ENCODE measurements at places on chromosomes 5 and 9. TPM values are rescaled to one million over a fixed set of nuclear protein-coding genes. Genes with fewer than 3 reads are reported as not detected.

DNA sequence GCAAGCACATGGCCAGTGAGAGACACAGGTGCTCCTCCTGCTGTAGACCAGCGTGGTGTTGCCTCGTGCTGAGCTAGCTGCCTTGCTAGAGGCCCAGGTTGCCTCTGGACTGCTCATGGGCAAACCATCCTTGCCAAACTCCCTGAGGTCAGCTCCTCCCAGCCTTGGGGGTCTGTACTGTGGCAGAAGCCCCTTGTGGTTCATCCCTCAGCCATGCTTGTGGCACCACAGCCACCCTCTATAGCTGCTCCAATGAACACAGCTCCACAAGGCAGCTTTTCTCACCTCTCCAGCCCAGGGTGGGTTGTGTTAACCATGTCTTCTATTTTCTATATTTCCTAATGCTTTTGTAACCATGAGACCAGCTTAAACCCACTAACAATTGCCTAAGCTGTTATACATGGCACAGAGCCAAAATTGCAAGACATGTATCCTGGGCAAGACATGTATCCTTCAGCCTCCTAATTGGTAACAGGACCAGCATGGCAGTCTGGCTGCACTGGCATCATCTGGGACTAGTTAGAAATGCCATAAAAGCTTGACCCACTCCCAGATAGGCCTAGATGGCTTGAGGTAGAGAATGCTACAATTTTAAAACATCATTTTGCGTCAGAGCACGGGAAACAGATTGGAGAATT, 183.1 kb upstream of the S1PR3 start:
- peak overlapping the region; percentile 72 for H3K27ac ChIP-seq
- H3K27me3 ChIP-seq = no peaks in the 10 kb centered on the region
- peak; percentile 69 for DNase-seq
- no peaks in the 10 kb centered on the region for H3K36me3 ChIP-seq
- H3K4me3 ChIP-seq = no peak overlapping the region
- H3K4me1 ChIP-seq = peaks cover 8% of the 10 kb centered on the region

Gene HACD4
- under 0.01 TPM for polyA plus RNA-seq

GRCh38 chr9:135478829-135479468, 633 bp upstream of the PPP1R26 start:
- H3K4me3 ChIP-seq = peak overlapping the region; percentile 57
- peak overlapping the region; percentile 74 for H3K27ac ChIP-seq
- DNase-seq = peak; percentile 80

DNA sequence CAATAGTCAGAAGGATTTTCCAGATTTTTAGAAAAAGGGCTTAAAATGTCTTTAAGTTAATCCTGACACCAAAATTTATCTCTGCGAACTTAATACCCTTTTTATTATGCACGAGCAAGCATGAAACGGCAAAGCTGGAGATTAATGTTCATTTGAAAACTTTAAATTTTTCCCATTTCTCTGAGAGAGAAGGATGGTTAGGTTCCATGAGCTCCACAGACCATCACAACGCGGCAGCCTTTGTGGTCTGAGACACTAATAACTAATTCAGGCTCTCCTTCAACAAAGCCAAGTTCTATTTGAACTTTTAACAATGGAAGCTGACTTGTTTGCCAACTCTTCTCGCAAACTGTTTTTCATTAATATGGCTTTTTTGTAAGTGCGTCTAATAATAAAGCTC, 94.7 kb downstream of the MYO10 start:
- H3K36me3 ChIP-seq = no peaks in the 10 kb centered on the region
- H3K4me3 ChIP-seq = no peak overlapping the region
- no peak for DNase-seq
- no peaks in the 10 kb centered on the region for H3K27me3 ChIP-seq
- H3K4me1 ChIP-seq = peaks cover 16% of the 10 kb centered on the region
- H3K27ac ChIP-seq = no peak overlapping the region

DNA sequence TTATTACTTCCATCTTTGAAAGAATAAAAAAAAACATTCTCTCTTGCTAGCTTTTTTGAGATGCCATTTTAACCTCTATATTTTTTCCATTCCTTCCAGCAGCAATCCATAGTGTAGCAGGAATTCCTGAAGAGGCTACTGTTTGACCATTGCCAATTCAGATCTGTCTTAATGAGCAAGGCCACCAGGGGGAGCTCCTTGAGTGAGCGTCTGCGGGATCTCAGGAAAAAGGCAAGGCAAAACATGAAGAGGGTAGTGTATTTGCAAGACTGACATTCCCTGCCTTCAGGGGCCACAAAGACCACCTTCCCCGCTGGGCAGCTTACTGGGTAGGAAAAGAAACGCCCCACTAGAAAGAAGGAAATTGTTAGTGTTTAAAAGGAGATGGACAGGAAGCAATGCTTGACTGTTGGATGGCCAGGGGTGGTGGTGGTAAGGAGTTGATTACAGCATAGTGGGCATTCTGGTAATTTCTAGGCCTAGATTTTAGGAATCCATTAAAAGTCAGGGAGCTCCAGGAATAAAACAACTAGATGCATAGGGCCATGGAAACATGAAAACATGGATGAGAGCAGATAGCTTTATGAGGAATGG, 206.6 kb upstream of the HAPLN1 start:
- peaks cover under 1% of the 10 kb centered on the region for H3K36me3 ChIP-seq
- no peak overlapping the region for H3K4me3 ChIP-seq

- no peaks in the 10 kb centered on the region for H3K36me3 ChIP-seq
- H3K27ac ChIP-seq = no peak overlapping the region
- no peaks in the 10 kb centered on the region for H3K4me1 ChIP-seq
- no peak for DNase-seq
- no peaks in the 10 kb centered on the region for H3K27me3 ChIP-seq
Measured at GRCh38 chr5:168055141-168055683, 236.2 kb upstream of the WWC1 start.

Gene CHMP5
- 88.3 TPM for polyA plus RNA-seq

DNA sequence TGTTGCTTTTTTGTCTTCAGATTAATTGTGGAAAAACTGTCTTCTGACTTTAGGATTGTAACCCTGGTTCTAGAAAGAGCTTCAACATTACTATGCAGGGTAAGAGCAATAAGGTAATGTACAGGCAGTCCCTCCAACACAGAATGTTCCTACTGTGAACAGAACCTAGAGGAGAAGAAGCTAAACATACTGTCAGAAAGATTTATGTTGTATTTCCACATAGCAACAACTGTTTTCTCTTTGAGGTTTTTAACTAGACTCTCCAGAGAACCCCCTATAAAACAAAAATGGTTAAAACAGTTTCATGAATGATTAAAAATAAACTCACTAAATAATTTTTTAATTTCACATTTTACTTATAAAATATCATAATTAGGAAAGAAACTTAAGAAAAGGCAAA, 64.3 kb upstream of the NAA35 start:
- no peak overlapping the region for H3K27ac ChIP-seq
- peaks cover 5% of the 10 kb centered on the region for H3K4me1 ChIP-seq
- H3K27me3 ChIP-seq = no peaks in the 10 kb centered on the region
- no peaks in the 10 kb centered on the region for H3K36me3 ChIP-seq
- no peak overlapping the region for H3K4me3 ChIP-seq
- DNase-seq = no peak

Gene PLGRKT
- polyA plus RNA-seq = 11.4 TPM

- no peak for DNase-seq
- no peaks in the 10 kb centered on the region for H3K36me3 ChIP-seq
- no peak overlapping the region for H3K27ac ChIP-seq
- H3K4me1 ChIP-seq = no peaks in the 10 kb centered on the region
Measured at GRCh38 chr5:36839489-36840476, 36.8 kb upstream of the NIPBL start.

Gene SV2C
- 0.05 TPM for polyA plus RNA-seq

DNA sequence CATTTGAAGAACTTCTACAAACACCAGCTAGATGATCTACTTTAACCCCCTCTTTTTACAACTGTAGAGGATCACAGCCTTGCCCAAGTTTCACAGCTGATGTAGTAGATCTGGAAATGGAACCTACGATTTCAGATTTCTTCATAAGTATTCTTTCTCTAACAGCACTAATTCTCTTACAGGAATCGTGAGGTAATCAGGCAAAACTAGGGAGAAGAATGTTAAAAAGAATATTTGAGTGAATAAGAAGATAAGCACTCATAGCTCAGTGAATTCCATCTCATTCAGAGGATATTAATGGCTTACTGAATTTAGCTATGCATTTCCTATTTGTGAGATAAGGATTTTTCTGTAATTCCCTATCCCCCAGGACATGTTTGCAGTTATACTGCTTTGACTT, 42.1 kb downstream of the NADK2 start:
- no peak overlapping the region for H3K27ac ChIP-seq
- no peaks in the 10 kb centered on the region for H3K27me3 ChIP-seq
- H3K36me3 ChIP-seq = peaks cover 59% of the 10 kb centered on the region
- H3K4me1 ChIP-seq = peaks cover 3% of the 10 kb centered on the region
- no peak overlapping the region for H3K4me3 ChIP-seq

DNA sequence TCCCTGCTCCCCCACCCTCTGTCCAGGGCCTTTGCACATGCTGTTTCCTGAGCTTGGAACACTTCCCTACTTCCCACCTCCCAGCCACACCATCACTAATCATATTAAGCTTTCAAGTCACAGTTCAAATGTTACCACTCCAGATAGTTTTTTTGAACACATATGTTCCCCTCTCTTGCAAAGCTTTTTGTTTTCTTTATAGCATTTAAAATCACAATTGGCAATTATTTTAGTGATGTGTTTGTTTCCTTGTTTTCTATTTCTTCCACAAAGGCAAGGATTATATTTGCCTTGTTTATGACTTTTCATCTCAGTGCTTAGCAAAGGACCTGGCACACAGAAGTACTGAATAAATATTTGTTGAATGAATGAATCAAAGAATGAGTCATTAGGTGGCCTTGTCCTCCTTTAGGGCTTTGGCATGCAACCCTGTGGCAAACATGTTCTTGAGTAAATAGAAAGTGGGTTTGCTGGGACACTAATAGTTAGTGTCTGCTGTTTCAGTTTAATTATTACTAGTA, 386.8 kb downstream of the FGF10 start:
- no peak for DNase-seq
- no peak overlapping the region for H3K27ac ChIP-seq
- H3K27me3 ChIP-seq = no peaks in the 10 kb centered on the region
- H3K36me3 ChIP-seq = no peaks in the 10 kb centered on the region
- H3K4me3 ChIP-seq = no peak overlapping the region
- H3K4me1 ChIP-seq = no peaks in the 10 kb centered on the region

Gene CLINT1
- polyA plus RNA-seq = 105 TPM

DNA sequence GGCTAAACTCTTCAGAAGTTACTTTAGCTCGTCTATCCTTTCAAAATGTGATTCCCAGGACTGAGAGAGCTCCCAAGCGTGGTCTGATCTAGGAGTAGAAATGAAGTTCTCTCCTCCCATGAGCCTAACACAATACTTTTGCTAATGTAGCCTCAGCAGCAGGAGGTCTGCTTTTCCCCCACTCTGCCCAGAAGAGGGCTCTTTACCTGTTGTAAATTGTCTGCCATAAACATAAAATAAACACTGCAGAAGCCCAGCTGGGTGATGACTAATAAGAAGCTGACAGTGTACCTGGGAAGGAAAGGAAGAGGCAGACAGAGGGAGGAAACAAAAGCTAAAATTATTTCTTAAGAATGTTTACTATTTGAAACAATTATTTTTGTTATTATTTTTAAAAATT, 15.4 kb downstream of the SLC36A3 start:
- no peak for DNase-seq
- H3K27me3 ChIP-seq = no peaks in the 10 kb centered on the region
- H3K4me1 ChIP-seq = no peaks in the 10 kb centered on the region
- no peaks in the 10 kb centered on the region for H3K36me3 ChIP-seq

Gene RGS7BP
- not detected for polyA plus RNA-seq

- H3K27me3 ChIP-seq = no peaks in the 10 kb centered on the region
- DNase-seq = no peak
- H3K4me3 ChIP-seq = no peak overlapping the region
- no peak overlapping the region for H3K27ac ChIP-seq
Measured at GRCh38 chr5:137273511-137273910, 225.6 kb downstream of the SPOCK1 start.

DNA sequence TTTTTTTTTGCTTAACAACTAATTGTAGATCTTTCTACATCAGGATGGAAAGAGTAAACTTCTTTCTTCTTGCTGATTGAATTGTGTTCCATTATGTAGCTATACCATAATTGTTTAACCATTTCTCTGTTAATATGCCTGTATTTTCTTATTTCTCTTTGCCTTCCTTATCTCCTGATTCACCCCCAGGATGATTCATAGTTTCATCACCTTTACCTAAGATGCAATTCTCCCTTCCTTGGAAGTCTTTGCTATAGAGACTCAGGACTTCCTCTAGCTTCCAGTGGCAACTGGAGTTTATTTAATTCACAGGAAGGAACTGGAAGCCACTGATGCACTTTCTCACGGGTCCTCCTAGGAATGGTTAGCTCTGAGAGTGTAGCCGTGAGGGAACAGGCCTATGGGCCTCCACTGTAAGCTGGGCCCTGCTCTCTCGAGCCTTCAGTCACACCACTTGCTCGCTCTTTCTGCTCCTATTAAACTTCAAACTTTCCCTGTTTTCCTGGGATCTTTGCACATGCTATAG, 83.1 kb downstream of the FGF1 start:
- H3K27ac ChIP-seq = no peak overlapping the region

Gene RNF183
- polyA plus RNA-seq = not detected

Gene ADGRD2
- 0.10 TPM for polyA plus RNA-seq

GRCh38 chr9:23683611-23684061, 142.4 kb downstream of the ELAVL2 start:
- no peaks in the 10 kb centered on the region for H3K4me1 ChIP-seq
- H3K27ac ChIP-seq = no peak overlapping the region
- no peak overlapping the region for H3K4me3 ChIP-seq
- no peaks in the 10 kb centered on the region for H3K27me3 ChIP-seq
- H3K36me3 ChIP-seq = no peaks in the 10 kb centered on the region
- DNase-seq = no peak

DNA sequence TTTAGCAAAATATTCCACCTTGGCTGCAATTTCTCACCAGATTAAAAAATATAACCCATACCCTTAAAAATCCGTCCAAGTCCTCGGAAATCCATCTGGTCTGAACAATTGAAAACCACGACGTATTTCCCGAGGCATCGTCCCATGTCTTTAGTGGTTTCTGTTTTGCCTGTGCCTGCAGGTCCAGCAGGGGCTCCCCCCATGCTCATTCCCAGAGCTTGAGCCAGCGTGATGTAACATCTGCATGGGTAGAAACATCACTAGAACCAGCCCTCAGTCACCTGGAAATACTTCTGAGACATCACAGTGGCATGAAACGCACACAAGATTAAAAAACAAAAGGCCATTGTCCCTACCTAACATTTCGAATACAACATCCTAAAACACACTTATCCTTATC, 114.0 kb downstream of the DNAH5 start:
- DNase-seq = no peak
- H3K36me3 ChIP-seq = no peaks in the 10 kb centered on the region
- no peak overlapping the region for H3K4me3 ChIP-seq
